Suppressor macrophage (primary cell): ENCODE measurements at places on chromosomes 1 and 21.
A peak's percentile ranks its signal among the peaks of the same experiment; 100 is the strongest.

GRCh38 chr1:8152731-8153702 is 126.9 kb upstream of the ERRFI1 start:
- DNase-seq = no peak

DNA sequence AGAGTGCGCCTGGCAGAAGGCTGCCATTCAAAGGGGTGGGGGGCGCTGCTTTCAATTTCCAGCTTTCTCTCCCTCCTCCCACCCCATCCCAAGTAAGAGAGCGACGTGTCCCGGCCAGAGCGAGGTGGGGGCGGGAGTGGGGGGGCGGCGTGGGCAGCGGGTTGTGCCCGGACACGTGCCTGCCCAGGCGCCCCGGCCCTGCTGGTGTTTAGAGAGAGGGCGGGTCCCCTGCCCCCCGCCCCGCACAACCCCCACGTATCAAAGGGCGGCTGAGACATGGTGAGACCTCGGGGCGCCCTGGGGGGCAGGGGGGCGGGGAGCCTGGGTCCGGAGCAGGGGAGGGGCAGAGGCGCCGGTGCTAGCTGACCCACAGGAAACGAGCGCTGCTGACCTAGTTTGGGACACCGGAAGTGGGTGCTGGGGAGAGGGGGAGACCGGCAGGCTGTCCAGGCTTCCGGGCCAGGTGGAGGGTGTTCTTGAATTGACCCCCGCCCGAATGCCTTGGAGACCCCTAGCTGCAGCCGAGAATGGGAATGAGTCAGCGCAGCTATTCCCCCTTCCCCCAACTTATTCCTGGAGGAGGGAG is 1.3 kb downstream of the ZBTB7B start:
- peak; percentile 56 for DNase-seq

GRCh38 chr1:15747378-15747777 is 5.1 kb downstream of the TMEM82 start:
- DNase-seq = no peak

GRCh38 chr1:36735939-36736730 is 253.4 kb upstream of the CSF3R start:
- DNase-seq = peak; percentile 28

- no peak for DNase-seq
Measured at GRCh38 chr21:46214478-46215340, 13.9 kb downstream of the LSS start.

DNA sequence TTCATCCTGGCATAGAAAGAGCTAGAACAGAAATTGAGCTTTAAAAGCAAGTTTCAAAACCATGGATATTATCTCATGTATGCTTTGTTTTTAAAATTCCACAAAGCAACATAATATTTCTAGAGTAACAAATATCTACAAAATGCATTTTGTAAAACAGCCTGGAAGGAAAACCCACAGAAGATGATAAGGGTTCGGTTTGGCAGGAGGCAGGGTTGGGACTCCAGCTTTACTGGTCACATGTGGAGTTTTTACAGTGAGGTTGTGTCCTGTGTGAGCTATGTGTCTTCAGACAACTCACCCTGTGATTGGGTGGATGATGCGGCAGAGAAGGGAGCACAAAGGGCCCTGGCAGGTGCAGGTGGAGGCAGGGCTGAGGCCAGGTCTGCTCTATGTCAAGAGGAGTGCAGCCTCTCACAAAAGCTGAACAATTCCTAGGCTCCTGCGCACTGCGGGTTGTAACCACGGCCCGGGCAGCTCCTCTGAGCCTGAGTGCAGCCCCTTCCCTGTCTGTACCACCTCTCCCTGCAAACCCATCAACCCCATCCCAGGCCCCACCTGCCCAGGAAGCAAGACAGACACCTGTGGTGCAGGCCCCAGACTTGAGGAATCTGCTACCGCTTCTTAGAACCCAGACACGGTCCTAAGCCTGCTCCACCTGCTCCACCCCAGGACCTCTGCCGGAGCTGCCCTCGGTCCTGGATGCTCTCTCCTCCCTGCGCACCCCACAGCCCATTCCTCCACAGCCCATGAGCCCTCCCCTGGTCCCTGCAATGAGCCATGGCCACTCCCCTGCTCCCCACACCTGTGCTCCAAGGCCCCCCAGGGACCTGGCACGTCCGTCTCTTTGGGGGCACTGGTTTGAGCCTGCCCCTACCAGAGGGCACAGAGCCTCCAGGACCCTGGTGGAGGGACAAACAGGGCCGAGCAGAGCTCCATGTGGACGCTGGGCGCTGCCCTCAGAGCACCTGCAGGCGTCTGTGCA is 2.8 kb upstream of the COL18A1 start:
- no peak for DNase-seq

DNA sequence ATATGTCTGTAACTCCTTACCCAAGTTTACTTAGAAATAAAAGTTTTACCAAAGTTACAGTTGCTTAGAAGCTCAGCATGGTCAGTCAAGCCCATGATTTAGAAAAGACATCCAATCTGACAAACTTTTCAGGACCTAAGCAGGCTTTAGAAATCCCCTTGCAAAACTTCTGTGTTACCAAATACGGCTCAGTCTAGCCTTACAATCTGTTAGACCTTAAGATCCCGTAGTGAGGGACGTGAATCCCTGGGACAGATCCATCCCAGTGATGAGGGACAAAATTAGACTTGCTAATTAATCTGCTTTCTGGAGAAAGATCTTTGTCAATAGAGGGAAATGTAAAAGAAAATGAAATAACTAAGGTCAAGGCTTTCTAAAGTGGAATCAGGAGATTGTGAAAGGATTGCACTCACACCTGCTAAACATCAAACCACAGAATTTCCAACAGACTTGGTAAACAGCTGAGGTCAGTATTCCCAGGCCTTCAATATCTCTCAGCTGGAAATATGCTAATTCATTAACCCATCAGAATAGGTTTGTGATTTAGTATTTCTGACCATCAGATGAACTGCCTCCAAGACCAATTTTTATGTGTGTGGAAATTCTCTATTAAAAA is 375.3 kb downstream of the DUSP10 start:
- DNase-seq = no peak

- no peak for DNase-seq
Measured at GRCh38 chr1:189289346-189289745, 1188.3 kb downstream of the BRINP3 start.

GRCh38 chr1:208791456-208791855 is 547.3 kb upstream of the PLXNA2 start:
- no peak for DNase-seq

- DNase-seq = no peak
Measured at GRCh38 chr1:23436520-23437354, 12.2 kb upstream of the TCEA3 start.

GRCh38 chr1:39187275-39188046 is 17.0 kb upstream of the MACF1 start:
- DNase-seq = no peak

GRCh38 chr1:223611936-223612335 is 53.6 kb downstream of the CAPN8 start:
- peak; percentile 79 for DNase-seq

DNA sequence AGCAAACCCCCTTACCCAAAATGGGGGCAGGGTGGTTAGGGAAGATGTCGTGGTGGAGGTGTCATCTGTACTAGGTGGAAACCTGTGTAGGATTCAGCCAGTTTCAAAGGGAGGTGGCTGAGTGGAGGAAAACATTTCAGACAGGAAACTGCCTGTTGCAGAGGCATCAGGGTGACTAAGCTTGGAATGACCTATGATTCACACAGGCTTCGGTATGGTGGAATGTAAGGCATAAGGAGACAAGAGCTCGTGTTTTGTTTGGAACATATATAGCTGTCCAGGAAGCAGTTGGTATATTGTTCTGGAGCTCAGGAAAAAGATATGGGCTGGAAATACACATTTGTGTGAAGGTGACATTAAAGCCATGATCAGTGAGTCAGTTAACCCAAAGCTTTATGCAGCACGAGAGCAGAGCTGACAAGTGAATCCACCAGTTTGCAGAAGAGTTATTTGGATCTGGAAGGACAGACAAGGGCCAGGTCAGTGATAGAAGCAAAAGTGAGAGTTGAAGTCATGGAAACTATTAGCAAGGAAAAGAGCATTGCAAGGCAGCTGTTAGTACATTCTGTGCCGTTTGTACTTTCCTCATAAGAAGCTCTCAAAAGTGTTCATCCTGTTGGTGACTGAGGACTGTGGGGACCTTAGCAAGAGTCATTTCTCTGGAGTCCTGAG is 12.2 kb downstream of the UTP25 start:
- peak; percentile 75 for DNase-seq

- DNase-seq = peak; percentile 54
Measured at GRCh38 chr1:241579434-241579833, 47.3 kb downstream of the KMO start.

DNA sequence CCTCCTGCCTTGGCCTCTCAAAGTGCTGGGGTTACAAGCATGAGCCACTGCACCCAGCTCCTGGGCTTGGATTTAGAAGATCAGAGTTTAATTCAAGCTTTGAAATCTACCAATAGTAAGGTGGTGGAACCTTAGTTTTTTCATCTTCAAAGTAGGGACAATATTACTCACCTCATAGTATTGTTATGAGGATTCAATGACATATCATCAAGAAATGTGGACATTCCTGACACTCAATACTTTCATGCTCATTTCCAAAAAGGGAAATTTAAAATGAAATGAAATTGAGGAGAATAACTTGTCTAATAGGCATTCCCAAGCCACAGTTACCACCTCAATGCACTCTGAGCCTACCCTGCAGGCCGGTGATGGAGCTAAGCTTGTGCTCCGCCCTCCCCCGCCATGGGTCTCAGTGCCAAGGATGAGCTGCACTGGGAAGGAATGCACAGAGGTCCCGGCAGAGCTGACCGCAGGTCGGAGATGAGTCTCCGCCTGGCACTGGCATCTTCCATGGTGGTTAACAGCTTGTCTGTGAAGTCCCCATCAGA is 56.5 kb upstream of the BCAR3 start:
- DNase-seq = no peak

DNA sequence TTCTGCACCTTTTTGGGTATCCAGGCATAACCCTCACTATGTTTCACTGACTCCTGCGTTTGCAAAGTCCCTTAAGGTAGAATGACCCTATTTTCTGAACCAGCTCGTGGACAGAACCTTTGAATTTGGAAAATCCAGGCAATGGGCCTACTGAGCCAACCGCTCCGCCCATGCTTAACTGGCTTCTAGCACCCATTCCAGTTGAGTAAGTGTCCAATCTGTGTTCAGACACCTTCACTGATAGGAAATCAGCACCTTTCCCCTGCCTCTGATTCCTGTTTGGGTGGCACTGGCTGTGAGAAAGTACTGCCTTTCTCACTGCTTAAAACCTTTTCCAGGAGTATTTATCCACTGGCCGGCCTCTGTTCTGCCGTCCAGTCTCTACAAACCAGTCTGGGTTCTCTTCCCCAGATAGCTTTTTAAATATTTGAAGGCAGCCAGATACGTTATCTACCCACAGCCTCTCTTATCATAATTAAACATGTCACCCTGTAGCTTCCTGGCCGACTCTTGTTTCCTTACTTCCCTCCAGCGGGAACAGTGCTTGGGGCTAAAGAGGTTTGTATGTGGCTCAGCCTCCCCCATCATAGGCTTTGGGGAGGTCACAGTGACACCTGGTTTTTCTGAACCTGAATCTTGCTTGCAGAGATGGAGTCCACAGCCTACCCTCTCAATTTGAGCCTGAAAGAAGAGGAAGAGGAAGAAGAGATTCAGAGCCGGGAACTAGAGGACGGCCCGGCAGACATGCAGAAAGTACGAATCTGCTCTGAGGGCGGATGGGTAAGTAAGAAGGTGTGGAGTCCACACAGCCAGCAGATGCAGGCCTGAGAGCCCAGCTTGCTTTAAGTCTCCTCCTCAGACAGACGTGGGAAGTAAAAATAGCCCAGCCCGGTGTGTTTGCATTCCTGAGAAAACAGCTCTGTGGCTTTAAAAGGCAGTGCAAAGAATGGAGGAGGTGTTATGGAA is 1.3 kb downstream of the POGK start:
- DNase-seq = peak; percentile 54

- DNase-seq = no peak
Measured at GRCh38 chr1:18970358-18970757, 13.9 kb upstream of the IFFO2 start.
